ENCODE measurements at places on chromosomes 3 and 15.

GRCh38 chr3:38297947-38298711 is 16.0 kb downstream of the SLC22A14 start:
- DNase-seq: no peak

- DNase-seq: no peak
Measured at GRCh38 chr3:53216723-53217122, 39.1 kb downstream of the TKT start.

DNA sequence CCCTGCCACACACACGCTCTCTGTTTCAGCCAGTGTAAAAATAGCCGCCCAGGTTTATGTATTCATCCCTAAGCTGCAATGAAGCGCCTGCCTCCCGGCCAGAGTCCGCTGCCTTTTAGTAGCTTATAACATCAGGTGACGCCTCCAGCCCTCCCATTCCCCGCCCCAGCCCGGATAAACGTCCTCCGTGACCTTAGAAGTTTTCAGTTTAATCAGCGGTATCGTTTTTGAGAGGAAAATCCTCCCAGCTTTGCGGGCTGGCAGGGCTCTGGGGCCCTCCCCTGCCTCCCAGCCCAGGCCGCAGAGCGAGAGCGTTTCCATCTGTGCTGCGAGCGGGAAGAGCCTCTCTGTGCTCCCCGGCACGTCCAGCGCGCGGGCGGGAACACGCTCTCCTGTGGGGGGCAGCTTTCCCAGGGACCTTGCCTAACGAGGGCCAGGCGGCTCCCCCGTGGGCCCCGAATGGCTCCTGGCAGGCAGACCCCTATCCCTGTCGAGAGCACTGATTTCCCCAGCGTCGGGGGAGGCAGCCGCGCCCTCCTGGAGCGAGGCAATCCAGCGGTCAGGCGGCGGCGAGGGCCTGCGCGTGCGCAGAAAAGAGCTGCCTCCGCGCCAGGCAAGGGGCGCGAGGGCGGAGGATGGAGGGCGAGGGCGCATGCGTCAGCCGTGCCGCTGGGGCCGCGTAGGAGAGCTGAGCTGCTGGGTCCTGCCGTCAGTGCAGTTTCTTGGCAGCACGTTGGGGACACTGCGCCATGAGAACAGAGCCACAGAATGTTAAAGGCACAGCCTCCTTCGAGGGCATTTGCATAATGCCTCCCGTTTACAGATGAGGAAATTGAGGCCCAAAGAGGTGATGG is 71.1 kb downstream of the CCNL1 start:
- peak; percentile 98 for DNase-seq

- no peak for DNase-seq
Measured at GRCh38 chr15:29844290-29844903, 22.1 kb upstream of the TJP1 start.

GRCh38 chr15:49721091-49721490 is 100.2 kb downstream of the DTWD1 start:
- DNase-seq: no peak

DNA sequence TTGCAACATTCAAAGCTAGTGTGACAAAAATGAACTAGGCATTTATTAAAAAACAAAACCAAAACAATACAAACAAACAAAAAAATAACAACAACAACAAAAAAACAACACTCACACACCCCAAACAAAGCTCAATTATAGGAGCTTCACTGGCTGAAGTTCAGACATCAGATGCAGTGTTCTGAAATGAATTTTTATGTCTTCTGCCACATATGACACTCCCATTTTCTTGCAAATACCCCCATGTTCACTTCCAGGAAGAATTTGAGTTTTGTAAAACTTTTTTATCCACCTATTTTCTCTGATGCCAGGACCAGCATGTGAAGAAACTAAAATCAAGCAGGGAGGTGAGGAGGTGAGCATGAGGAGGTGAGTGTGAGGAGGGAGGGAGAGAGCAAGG is 113.9 kb downstream of the CADPS start:
- no peak for DNase-seq

DNA sequence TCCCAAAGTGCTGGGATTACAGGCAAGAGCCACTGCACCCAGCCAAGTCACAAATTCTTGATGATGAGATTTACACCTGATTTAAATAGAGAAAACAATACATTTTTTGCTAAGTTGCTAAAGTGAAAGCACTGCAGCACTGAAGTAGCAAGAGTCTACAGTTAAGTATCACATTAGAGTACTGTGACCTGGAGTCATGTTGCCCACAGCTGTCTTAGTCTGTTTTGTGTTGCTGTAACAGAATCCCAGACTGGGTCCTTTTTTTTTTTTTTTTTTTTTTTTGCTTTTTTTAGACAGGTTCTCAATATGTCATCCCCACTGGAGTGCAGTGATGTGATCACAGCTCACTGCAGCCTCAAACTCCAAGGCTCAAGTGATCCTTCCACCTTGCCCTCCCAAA is 23.2 kb upstream of the GNB4 start:
- no peak for DNase-seq

Measured in body of pancreas (tissue), 4 donors.